ENCODE measurements at places on chromosomes 1 and 21.

- DNase-seq: no peak
Measured at GRCh38 chr1:35377555-35377954, 109.0 kb downstream of the ZMYM4 start.

- no peak for DNase-seq
Measured at GRCh38 chr1:116472431-116472961, 98.3 kb downstream of the CD58 start.

DNA sequence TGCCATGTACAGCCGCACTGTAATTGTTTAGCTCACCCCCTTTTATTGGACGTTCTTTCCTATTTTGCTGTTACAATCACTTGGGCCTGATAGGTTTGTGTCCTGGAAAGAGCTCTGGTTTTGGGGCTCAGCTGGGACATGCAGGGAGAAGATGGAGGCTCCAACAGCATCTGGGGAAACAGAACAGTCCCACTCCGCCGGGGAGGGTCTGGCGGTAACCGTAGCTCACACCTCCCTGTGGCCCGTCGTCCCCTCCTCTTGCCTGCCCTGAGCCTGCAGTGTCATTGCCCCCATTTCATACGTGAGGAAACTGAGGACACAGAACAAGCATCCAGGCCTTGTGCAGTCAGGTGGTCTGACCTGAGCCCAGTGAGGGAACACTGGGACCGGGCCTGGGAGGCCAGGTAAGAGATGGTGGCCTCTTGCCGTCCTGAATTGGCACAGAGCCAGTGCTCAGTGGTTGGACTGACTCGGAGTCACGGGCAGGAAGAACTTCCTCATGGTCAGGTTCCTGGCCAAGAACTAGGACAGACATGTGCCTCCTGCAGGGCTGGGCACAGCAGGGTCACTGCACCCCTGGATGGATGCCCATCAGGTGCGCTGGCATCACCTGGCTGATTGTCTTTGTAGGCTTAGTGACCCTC lies 41.8 kb downstream of the S100B start:
- no peak for DNase-seq

DNA sequence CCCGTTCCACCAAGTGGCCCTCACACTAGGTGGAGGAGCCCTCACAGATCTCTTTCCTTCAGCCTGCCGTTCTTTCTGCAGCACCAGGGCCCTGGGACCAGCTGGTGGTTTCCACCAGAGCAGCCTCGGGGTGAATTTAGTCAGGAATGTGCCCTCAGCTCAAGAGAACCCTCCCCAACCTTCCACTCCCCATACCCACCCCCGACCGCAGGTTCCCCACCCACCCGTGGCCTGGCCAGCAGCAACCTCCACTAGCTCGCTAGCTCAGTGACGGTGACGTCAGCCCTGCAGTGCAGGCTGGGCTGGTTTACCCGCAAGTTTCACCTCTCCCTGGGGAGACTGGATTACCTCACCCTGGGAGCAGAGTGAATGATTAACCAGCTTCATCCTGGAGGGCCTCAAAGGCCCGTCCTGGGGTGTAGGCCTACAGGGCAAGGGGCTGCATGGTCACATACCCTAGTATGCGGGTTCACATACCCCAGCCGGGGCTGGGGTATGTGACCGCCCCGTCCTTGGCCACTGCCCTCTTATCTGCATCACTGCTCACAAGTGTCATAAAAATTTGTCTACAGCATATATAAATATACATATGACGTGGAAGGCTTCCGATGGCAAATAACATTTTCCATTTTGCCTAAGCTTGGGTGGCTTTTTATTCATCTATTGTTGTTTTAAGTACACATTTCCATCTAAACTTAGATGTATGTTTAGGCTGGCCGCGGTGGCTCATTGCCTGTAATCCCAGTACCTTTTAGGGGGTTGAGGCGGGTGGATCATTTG lies 24.5 kb downstream of the ELF3 start:
- no peak for DNase-seq

GRCh38 chr1:69485616-69486015 lies 82.1 kb upstream of the LRRC7 start:
- no peak for DNase-seq

- no peak for DNase-seq
Measured at GRCh38 chr1:9472386-9473031, 66.8 kb upstream of the SLC25A33 start.

GRCh38 chr1:235625831-235626230 lies 23.8 kb downstream of the GNG4 start:
- DNase-seq: no peak

GRCh38 chr1:205495237-205495823 lies 9.1 kb upstream of the CDK18 start:
- no peak for DNase-seq

DNA sequence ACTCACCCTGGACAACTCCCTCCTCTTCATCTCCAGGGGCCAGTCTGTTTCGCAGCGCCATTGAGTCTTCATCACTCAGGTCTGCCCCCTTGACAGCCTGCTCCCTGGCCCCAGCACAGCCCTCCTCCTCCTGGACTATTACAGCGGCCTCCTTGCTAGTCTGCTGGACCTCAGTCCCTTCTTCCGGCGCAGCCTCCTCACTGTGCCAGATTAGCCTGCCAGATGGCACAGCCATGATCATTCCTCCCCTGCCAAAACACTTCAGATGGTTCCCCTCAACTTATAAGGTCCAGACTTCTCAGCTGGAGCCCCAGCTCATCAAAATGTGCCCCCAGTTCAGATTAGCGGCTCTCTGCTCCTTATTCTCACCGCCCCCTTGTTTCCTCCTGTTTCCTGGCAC lies 7.0 kb upstream of the CELSR2 start:
- no peak for DNase-seq

GRCh38 chr1:229224308-229224707 lies 46.6 kb upstream of the RAB4A start:
- no peak for DNase-seq

DNA sequence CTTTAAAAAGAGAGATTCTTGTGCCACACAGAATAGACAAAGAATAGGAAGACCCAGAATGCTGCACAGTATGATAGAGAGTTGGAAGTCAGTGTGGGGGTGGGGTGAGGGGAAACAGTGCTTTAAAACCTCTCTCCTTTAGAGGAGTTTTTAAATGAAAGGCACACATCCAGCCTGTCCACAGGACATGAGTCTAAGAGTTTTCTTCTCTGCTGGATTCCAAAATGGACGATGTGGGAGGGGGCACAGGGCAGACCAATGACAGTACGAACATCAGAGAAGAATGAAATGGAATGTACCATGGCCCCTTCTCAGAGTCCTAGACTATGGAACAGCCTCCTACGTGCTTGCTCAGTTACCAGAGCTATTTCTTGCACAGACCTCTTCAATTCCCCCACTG lies 458.2 kb upstream of the DAB1 start:
- DNase-seq: no peak

DNA sequence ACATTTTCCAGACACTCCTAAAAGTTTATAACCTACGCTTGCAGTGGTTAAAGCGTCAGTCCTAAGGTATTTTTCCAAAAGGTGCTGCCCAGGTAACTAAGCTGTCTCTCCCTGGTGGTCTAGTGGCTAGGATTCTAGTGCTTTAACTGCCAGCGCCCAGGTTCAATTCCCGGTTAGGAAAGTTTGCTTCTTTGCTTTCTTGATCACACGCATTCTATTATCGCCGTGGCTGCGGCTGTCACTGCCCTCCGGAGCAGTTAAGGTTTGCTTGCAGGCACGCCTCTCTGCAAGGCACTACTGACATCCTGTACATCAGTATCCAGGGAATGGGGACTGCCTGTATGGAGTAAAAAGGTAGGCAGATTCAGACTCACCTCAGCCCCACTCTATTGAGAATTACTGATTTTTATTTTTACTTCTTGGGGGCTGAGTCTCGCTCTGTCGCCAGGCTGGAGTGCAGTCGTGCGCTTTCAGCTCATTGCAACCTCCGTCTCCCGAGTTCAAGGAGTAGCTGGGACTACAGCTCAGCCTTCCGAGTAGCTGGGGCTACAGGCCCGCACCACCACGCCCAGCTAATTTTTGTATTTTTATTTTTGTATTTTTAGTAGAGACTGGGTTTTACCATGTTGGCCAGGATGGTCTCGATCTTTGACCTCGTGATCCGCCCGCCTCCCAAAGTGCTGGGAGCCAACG lies 53.2 kb upstream of the CFAP126 start:
- no peak for DNase-seq

DNA sequence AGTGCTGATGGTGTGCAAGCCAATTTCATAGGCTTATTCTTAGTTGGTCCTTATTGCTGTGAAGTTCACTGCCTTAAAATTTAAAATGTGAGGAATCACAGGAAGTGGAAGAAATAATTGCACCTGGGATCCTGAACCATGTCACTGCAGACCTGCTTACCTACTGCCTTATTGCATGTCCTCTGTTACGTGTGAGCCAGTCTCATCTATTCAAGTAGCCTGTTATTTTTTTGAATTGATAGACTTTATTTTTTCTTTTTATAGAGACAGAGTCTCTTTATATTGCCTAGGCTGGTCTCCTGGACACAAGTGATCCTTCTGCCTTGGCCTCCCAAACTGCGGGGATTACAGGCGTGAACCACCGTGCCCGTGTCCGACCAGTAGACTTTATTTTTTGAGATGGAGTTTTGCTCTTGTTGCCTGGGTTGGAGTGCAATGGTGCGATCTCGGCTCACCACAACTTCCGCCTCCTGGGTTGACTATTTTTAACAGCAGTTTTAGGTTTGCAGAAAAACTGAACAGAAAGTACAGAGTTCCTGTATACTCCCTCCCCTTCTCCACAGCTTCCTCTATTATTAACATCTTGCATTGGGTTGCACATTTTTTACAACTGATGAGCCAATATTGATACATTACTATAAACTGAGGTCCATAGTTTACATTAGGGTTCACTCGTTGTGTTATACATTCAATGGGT lies 14.0 kb upstream of the DISC1 start:
- no peak for DNase-seq

DNA sequence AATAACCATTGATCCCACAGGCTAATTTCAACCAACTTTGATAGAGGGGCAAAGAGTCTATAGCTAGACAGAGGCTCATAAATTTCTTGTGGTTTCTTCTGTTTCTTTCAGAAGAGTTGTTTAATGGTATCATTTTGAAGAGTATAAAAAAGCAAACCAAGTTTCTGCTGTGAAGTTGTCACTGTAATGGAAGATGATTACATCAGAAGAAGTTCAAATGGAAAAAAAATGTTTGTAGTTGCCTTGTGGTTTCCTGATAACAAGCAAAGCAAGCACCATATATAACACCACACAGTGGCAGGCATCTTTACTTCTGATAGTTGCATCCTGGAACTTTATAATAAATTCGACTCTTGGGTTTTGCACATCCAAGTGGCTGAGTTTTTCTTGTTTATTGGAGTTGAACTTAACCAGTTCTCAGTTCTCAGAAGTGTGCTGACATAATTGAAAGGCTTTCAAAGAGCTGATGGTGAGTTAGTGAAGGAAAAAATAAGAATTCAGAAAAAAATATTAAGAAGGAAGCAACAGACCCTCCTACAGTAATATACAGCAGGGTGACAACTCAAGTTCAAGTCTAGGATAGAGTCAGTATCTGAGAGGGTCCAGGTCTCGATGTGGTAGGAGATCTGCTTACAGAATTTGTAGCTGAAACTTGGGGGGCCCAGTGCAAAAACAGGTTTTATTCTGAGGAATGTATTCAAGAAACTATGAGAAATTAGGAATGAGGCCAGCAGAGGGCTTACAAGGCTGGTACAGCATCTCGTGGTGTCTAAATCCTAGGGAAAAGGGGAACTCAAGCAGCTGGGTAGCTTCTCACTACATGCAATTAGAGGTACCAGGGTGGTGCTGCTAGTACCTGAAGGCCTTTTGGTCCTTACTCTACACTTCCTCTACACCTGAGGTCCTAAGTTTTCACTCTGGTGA lies 123.5 kb downstream of the CRB1 start:
- DNase-seq: no peak

DNA sequence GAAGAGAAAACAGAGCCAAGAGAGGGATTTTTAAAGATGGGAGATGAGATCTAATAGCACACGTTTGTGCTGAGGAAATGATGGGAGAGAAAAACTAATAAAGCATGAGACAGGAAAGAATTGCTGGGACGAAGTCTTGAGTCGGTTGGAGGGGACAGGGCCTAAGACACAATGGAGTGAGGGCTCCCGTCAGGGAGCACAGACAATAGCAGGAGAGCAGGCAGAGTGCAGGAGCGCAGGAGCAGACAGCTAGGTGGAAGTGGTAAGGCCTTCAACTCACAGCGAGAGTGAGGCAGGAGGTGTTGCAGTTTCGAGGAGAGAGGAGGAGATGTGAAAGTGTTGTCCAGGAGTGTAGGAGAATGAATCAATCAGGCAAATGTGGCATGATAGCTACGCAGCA lies 59.9 kb upstream of the SOX13 start:
- no peak for DNase-seq

GRCh38 chr21:43604505-43605204 lies 54.6 kb downstream of the HSF2BP start:
- DNase-seq: no peak

DNA sequence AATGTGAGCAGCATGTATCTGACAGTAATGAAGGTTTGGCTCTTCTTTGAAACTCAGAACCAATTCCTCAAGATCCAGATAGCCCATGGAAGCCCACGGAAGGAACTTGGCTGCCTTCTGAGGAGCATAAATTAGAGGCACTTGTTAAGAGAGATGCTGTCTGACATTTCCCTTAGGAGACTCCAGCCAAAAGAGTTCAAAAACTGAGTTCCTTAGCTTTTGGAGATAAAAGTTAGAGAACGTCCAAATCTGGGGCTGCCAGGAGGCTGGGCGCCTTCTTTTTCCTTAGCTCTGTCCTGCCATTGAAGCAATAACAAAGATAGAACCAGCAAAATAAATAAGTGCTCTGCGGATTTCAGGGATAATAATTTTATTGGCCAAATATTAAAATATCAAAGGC lies 439.6 kb upstream of the USP24 start:
- no peak for DNase-seq

GRCh38 chr1:235873571-235873970 lies 6.9 kb upstream of the LYST start:
- no peak for DNase-seq

- no peak for DNase-seq
Measured at GRCh38 chr1:113178106-113178505, 105.1 kb downstream of the LRIG2 start.

GRCh38 chr1:64962441-64962840 lies 3.9 kb downstream of the JAK1 start:
- DNase-seq: no peak

DNA sequence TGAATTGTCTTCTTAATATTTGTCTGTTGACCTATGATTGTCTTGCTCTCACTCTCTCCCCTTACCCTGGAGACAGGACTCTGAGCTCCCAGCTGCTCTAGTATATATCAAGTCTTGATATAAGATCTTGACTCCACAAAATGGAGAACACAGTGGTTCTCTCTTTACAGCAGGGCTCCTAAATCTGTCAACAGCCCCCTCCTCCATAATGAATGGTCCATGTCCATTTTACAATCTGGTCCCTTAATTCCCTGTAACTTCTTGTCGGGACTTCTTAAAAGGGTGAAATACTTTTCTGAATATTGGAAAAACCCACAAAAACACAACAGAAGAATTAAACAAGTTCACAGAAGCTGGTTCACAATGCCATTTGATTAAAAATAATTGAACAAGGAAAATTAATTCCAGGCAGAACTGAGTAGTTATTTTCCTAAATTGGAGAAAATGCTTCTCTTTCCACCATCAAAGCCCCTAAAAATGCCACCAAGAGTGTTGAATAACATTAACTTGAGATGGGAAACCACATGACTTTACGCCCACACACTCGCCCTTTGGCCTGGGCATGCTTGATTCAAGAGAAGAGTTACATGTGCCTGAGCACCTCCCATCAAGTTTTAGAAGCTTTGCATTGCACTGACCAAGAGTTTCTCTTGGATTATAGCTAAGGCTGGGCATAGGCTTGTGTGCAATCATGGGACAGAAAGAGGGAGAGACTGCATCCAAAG lies 109.8 kb downstream of the TOMM20 start:
- no peak for DNase-seq

Data from stimulated activated CD4-positive, alpha-beta T cell treated with anti-CD3 and anti-CD28 coated beads, Interleukin-1b, Interleukin-23, amount 100 ng/mL, for 1 hour (primary cell).